ENCODE measurements at places on chromosomes 4 and X.

DNA sequence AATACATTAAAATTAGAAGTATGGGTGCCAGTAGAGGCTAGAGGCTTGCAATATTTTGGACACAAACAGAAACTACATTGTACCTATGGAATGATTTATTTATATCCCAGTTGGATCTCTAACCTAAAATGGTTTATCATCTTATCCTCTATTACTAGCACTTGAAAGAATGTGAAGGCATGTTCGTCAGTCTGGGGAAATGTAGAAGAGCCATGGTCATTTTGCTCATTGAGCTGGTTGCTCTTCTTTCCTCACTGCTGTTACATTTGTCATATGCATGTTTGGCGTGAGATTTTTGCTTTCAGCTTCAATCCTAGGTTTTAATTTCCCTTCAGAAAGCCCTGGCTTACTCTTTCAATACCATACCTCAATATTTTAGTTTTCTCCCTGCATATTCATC lies 82.4 kb upstream of the MYOZ2 start:
- no peak for DNase-seq

- DNase-seq, result no peak
Observed at GRCh38 chrX:114635986-114636385, 52.1 kb downstream of the HTR2C start.

DNA sequence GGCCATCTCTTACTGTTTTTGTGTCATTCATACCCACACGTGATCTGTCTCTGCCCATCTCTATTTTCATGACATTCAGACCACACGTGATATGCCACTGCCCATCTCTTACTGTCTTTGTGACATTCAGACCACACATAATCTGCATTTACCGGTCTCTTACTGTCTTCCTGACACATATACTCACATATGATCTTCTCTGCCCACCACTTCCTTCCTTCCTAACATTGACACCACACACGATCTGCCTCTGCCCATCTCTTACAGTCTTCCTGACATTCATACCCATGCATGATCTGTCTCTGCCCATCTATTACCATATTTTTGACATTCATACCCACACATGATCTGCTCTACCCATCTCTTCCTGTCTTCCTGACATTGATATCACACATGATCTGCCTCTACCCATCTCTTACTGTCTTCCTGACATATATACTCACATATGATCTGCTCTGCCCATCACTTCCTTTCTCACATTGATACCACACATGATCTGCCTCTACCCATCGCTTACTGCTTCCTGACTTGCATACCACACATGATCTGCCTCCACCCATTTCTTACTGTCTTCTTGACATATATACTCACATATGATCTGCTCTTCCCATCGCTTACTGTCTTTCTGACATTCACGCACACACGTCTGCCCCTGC lies 36.1 kb downstream of the SCML1 start:
- DNase-seq, result no peak

GRCh38 chrX:138711399-138712347 lies at the start of gene FGF13:
Gene FGF13 (minus strand): TSS chrX:138711717. CDS start chrX:138711003, 714 bp downstream.
- no peak for DNase-seq

DNA sequence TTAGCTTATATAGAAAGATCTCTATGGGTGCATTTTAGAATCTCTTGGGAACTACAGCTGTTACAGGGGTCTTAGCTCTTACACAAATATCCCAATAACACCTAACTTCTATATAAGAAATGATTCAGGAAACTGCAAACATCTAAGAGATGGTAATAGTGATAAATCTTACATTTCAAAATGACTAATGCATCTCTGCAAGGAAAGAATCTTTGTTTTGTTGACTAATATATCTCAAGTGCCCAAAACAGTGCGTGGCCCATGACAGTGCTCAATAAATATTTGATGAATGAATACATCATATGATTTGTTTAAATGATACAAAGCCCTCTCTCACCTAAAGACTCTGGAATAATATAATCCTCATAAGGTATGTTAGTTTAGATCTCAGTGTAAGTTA lies 47.5 kb downstream of the CENPE start:
- DNase-seq, result no peak

- no peak for DNase-seq
Observed at GRCh38 chrX:35919536-35920309, at the start of gene CFAP47. Gene CFAP47 (plus strand): TSS chrX:35919734. CDS start chrX:35919800, 66 bp downstream.

DNA sequence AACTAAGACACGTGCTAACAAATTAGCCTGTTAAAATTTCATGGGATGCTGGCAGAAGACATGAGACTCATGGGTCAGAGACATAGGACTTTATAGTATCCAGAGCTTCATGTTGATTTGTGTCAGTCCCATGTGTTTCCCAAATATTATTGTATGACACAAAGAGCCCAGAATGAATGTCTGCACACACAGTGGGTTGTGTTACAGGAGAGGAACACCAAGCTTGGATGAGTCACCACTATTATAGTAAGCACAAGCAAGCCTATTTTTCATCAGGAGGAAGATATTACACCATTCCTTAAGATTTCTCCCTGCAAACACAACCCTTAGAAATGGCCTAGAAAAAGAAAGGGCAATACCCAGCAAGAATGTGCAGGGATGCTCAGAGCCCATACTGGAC lies 15.4 kb downstream of the BBS12 start:
- no peak for DNase-seq

DNA sequence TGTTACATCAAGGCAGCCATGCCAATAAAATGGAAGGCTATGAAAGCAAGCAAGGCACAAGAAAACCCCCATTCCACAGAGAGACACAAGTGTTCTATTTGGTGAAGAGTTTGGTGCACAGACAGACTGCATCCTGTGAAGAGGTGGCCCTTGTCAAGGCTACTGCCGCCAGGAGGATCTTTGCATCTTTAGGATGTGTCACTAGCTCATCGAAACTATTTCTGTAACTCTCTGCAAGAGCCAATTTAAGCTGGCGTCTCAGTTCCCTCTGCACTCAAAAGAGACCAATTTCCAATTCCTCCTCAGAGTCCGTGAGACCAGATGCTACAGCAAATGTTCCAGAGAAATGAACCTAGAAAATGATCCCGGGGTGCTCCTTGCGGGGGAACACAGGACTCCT lies 91.0 kb downstream of the PHKA2 start:
- DNase-seq, result no peak

DNA sequence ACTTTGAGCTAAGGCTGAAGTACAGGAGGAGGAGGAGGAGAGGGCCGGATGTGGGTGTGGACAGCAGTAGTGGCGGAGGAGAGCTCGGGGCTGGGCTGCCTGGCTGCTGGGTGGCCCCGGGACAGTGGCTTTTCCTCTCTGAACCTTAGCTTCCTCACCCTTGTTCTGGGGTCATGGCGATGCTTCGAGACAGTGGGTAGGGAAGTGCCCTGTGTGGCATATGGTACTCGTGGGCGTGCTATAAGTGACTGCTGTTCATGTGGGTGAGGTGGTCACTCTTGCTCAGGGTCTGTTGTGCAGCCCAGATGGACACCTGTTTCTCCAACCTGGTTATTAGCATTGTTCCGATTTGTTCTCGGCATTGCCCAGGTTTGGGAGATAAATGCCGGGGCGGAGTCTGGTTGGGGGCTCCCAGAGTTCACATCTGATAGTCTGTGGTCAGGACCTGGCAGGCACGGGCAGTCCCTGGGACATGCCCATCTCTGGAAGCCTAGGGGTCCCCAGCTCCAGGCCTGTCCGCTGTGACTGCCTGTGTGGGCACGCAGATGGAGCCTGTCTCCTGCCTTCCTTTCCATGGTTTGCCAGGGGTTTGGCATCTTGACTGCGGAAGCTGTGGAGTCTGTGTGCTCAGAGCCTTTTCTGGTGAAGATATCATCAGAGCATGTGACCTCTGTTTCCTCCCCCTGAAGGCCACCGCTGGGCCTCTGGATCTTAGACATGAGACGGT lies 4.9 kb upstream of the CPZ start:
- DNase-seq, result no peak

DNA sequence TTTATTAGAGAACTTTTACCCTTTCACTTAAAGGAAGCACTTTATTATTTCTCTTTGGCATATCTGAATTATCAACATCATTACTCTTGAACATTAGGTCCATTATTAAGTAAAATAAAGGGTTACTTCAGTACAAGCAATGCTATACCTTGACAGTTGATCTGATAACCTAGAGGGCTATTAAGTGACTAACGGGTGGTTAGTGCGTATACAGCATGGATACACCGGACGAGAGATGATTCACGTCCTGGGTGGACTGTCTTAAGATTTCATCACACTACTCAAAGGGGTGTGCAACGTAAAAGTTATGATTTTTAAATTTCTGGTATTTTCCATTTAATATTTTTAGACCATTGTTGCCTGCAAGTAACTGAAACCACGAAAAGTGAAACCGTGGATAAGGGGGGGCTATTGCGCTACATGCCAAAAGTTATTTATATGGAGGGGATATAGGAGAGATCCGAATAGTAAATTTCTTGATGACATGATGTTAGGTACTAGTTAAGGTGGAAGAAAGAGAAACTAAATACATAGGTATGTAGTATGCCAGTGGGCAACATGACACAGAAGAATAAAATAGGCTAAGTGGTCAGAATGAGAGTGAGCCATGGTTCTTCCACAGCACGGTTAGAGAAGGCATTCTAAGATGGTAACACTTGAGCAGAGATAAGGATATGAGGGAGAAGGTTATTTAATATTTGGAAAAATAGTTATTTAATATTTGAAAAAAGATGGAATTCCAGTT lies 230.8 kb upstream of the ANKRD50 start:
- no peak for DNase-seq

- peak; percentile 59 for DNase-seq
Observed at GRCh38 chrX:47380268-47380667, 9.9 kb downstream of the ZNF157 start.

DNA sequence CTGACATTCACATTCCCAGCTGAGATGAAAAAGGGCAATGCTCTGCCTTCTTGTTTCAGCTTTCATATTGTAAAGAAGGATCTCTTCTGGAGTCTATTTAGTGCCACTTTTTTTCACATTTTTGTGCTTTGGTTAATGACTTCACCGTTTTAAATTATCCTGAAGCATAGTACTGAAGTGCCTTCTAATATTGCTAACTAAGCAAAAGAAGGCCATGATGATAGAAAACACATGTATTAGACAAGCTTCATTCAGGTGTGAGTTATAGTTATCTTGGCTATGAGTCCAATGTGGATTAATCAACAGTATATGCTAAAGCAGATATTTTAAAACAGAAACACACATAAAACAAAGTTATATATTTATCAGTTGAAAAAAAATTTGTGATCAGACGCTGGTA lies 40.4 kb downstream of the NXT2 start:
- no peak for DNase-seq

GRCh38 chrX:55796496-55796895 lies 78.9 kb downstream of the RRAGB start:
- DNase-seq, result no peak

DNA sequence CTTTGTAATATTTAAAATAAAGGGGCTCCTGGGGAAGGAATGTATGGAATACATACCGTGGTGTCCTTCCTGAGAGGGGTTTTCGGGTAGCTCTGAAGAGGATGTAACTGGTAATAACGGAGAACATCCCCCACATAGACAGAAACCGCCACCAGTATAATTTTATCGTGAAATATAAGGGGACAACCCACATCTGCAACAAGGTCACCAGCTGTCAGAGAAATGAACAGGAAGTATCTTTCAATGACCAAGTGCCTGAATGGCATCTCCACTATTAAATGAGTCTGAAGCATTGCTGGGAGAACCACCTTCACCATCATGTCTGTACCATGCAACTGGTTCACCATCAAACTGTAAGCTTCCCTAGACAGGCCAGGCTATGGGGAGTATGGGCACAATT lies 31.7 kb downstream of the RNF175 start:
- no peak for DNase-seq

DNA sequence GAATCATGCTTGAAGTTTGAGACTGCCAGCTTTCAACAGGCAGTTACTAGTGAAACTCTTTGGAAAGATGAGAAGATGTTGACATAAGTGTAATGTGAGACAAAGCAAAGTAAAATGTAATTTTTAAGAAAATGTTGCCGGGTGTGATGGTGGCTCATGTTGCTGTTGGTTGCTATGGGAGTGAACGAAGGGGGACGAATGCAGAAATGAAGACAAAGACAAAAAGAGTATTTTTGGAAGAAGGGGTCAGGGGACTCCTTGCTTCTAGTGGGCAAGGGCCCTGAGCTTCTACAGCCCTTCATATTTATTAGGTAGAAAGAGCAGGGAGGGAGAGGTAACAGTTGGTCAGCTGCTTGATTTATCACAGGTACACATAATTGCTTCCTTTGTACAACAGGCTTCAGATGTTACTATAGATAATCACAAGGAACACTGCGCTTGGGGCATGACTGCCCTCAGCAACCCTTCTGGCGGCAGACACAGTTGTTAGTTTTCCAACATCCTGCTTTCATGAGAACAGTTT lies 11.9 kb upstream of the UGDH start:
- DNase-seq, result no peak

DNA sequence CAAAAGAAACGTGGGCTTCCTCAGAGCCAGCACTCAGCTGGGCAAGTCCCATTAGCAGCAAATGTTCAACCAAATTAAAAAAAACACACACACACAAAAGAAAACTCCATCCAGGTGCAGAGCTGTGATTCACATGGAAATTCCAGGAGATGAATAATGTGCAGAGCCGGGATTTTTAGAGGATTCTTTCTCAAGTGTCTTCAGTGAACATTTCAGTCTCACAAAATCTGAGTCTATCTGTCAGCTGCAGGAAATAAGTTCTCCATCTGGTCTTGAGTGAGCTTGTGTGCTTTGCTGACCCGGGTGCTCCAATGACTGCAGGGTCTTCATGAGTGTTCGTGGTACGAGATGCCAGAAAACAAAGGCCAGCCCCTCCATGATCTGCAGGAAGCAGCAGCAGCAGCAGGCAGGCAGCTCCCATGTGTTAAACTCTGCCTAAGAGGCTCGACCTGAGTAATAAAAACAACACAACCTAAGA lies 44.3 kb downstream of the RASGEF1B start:
- DNase-seq, result no peak

DNA sequence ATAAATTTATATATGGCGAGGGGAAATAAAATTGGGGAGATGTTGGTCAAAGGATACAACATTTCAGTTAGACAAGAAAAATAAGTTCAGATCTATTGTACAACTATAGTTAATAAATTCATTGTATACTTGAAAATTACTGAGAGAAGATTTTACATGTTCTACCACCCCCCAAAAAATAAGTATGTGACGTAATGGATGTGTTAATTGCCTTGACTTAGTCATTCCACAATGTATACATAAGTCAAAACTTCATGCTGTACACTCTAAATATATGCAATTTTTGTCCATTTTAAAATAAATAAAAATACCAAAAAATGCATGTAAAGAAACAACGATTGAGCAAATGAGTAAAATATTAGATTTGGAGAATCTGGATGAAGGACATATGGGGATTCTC lies 1.8 kb downstream of the USP11 start:
- no peak for DNase-seq

DNA sequence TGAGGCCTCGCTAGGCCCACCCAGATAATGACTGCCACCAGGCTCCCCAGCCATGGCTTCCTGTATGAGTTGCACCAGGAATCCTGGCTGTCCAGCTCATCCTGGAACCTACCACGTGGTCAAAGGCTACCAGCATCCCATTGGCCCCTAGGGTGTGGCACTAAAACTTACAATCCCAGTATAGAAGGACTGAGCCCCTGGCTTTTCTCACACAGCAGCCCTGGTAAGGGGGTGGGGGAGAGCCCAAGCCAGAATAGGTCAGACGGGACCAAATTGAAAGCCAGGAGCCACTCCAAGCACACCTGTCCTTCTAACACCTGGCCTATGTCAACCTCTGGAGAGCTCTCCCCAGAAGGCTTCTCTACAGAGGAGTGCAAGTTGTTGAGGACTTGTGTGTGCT lies 269.3 kb upstream of the AGTR2 start:
- DNase-seq, result no peak

- no peak for DNase-seq
Observed at GRCh38 chr4:138035781-138036258, 206.3 kb downstream of the SLC7A11 start.

- DNase-seq, result no peak
Observed at GRCh38 chrX:46715530-46715929, 43.4 kb downstream of the SLC9A7 start.
